GM12892 (cell line): ENCODE measurements at places on chromosomes 1 and 21.

DNA sequence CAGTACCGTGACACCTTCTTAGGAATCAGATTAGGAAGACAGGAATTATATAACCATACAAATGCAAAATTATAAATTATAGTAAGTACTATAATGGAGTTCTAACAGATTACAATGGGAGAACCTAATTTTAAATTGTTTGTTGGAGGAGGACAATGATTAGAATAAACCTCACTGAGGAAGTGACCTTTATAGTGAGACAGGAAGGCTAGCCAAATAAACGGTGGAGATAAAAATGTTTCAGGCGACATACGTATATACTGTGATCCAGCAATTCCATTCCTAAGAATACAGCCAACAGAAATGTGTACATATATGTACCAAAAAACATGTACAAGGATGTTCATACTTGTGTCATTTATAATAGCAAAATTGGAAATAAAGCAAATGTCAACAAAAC lies 15.2 kb downstream of the SYNJ1 start:
- DNase-seq = no peak

DNA sequence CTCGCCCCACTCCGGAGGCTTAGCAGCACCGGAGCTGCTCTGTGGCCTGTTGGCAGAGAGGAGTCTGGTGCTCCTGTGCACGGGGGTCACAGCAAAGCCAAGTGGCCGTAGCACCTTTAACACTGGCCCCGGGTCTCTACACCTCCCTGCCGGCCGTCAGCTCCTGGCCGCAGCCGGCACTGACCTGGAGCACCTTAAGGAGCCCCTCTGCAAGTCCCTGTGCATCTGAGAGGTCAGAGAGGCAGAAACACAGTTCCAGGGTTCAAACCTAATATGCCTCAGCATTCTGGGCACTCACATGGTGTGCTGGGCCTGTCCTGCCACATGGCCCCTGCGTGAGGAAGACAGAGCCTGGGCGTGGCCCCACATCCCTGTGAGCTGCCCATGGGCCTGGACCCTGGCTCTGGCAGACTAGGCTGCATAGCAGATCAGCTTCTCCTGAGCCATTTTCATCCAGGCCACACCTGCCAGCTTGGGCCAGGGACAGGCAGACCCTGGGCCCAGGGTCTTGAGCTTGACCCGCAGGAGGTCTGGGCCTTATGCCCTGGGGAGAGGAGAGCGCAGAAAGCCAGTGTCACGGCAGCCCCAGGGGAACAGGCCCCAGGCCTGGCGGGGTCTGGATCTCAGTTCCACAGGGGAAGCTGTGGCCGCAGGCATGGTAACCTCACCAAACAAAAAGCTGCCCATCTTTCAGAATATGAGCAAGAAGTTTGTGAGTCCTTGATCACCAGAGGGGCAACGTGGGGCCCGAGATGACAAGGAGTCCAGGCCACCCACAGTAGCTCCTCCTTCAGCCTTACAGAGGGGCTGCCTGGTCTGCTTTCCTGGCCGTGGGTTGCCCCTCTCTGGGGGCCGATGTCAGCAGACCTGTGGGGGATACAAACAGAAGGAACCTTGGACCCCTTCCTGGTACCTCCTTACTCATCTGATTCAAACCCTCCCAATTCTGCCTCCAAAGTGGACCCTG lies 146.0 kb upstream of the COL6A1 start:
- no peak for DNase-seq

GRCh38 chr21:44297525-44298290 lies 2.1 kb upstream of the PFKL start:
- DNase-seq = peak; percentile 86

GRCh38 chr1:84940481-84940880 lies 47.5 kb upstream of the LPAR3 start:
- DNase-seq = no peak

GRCh38 chr1:212700892-212701819 lies 1.5 kb upstream of the BATF3 start:
- no peak for DNase-seq

- DNase-seq = no peak
Observed at GRCh38 chr1:50292276-50292675, 131.0 kb downstream of the DMRTA2 start.

GRCh38 chr1:8212580-8213031 lies 105.3 kb upstream of the SLC45A1 start:
- DNase-seq = no peak

GRCh38 chr1:44777969-44778635 lies 2.8 kb downstream of the RPS8 start:
- DNase-seq = no peak

- no peak for DNase-seq
Observed at GRCh38 chr1:14600405-14601112, 2.1 kb downstream of the KAZN start.

DNA sequence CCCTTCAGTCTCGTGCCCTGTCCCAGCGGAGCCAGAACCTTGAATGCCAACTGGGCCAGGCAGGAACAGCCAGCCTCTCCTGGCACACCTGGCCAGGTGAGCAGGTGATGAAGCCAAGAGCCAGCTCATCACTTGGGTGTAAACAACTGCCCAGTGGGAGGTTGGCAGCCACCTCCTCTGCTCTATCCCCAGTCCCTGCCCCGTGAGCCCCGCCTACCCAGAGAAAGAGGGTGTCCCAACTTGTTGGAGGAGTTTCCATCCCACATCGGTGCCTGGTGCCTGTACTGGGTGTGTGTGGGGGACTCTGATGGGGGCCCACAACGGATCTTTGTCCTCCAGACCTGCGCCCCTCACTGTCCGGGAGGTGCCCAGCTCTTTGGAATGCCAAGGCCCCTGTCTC lies 17.8 kb upstream of the FAM131C start:
- no peak for DNase-seq

- no peak for DNase-seq
Observed at GRCh38 chr1:185483664-185484450, 166.8 kb upstream of the IVNS1ABP start.

DNA sequence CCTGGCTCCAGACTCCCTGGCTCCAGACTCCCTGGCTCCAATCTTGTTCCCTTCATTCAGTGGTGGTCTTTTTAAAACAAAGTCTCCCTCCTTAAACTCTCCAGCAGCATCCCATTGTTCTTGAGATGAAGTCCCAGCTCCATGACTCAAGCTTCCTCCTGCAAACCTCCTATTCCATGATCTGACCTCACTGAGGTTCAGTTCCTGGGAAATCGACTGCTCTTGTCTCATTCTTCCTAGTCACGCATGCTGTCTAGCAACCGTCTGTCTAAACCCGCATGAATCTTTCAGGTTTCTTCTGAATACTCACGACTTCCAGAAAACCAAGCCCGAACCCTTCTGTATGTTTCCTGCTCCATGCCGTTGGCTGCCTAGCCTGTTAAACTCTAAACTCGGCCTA lies 91.9 kb downstream of the RAVER2 start:
- no peak for DNase-seq

- no peak for DNase-seq
Observed at GRCh38 chr1:31588751-31589515, 12.6 kb downstream of the TINAGL1 start.

DNA sequence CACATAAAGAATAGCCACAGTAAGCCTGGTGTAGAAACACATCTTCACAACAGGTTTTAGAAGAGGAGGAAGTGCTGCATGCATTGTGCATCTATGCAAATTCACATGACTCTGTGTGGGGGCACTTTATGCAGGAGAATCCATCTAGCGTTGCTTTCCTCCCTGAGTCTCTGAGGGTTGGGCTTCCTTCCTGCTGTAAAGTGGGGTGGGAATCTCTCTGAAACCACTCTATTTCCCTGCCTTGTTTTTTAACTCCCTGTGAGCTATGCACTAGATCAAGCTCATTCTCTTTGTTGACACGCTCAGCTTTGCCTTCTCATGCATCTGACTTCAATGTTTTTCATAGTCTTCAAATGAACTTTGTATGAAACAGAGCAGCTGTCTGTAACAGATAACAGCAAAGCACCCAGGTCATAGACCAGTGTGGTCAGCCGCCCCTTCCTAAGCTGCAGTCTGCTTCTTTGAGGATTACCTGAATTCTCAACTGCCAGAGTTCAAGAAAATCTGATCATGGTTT lies 102.7 kb upstream of the DPH5 start:
- no peak for DNase-seq

DNA sequence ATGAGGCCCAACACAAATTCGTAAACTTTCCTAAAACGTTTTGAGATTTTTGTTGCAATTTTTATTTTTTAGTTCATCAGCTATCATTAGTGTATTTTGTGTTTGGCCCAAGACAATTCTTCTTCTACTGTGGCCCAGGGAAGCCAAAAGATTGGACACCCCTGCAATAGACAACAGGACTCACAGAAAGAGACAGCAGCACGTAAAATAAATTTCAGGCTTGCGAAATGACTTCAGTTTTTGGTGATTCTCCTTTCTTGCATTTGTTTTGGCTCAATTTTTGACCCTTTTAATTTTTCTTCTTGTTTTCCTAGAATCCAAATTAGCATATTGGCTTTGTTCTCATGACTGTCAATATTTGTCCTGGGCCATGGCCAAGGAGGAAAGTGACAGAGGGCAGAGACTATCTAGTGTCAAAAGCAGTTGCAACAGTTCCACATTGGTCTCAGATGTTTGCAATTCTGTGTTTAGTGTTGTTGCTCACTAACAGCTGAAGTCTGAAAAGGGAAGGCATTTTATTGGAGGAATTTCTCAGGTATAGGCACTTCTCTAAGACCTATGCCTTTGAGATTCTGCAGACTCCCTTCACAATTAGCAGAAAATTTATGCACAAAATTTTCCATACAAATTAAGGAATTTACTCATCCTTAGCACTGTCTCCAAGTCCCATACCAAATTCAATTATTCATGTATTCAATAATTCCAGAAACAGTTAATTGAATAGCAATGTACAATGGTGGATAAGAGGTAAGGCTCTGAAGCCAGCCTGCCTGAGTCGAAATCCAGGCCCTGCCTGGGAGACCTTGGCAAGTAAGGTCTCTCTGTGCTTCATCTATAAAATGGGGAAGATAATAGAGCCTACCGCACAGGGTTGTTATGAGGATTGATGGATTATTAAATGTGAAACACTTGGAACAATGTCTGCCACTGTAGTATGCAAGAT lies 160.9 kb upstream of the IVNS1ABP start:
- DNase-seq = no peak

DNA sequence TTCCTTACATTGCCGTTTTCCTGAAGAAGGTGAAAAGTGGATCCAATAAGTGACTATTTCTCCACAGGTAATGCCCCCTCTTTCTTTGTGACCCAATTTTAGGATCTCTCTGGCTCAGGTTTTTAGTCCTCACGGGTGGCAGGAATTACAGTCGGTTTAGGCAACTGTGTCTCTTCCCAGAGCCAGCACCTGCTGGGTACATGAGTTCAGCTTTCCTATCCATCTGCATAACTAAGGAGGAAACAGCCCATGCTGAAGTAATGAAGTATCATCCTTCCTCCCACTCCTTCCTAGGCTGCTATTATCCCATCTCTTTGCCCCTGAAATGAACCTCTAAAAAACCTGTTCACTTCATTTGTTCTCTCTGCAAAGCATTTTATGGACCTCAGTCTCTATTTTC lies 544.6 kb downstream of the NEGR1 start:
- no peak for DNase-seq

DNA sequence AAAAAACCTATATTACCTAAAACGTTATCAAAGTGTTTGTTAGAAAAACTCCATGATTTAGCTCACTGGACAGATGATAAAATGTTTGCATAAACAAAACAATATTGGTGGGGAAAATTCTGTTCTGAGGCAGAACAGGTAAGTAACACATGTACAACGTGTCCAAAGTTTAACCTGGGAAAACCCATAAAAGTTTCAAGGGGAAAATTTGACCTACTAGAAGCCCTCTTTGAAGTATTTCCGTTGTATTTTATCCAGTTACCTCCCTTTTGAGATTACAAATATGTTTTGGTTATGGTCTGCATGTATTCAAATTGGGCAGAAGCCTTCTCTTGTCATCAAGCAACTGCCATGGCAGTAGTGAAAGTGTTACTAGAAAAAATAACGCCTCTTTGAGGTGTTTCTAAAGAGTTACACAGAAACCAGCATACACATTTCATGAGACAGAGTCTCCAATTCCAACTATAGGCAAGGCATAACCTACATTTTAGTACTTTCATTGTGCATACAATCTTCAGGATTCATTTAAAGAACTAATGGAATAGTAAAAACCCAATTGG lies 58.0 kb upstream of the PDC start:
- no peak for DNase-seq

DNA sequence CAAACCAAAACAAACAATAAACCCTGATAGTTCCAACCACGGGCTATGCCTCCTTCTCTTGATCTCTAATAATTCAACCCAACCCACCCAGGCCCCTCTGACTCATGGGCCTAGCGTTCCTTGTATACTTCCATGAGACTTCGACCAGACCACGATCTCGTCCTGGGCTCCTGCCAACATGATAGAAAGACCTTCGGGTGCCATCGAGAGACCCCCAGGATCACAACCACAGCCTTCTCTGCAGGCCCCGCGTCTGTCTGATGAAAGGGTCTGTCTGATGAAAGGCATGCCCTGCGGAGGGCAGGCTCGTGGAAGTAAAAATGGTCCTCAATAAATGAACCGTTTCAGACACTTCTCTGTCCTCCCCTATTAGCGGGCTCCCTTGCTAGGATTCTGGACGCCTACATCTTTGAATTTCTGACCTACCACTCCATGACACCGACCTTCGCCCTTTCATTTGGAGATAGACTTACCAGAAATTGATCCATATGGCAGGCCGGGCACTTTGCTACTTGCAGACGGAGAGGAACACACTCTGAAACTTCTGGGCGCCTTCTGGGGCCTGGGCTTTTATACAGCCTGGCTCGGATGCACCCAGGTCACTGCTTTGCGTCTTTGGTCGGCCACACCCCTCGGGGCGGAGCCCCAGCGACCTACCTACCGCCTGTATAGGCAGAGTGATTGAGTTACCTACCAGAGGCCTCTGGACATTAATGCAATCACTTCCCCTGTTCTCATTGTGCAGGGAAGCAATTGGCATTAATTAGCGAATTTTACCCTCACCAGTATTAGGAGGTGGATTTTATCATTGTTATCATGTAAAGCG lies 5.3 kb upstream of the KLF18 start:
- DNase-seq = no peak

- DNase-seq = no peak
Observed at GRCh38 chr1:234270581-234271242, 102.5 kb upstream of the COA6 start.

GRCh38 chr1:212512816-212513559 lies 80.3 kb downstream of the NENF start:
- no peak for DNase-seq

DNA sequence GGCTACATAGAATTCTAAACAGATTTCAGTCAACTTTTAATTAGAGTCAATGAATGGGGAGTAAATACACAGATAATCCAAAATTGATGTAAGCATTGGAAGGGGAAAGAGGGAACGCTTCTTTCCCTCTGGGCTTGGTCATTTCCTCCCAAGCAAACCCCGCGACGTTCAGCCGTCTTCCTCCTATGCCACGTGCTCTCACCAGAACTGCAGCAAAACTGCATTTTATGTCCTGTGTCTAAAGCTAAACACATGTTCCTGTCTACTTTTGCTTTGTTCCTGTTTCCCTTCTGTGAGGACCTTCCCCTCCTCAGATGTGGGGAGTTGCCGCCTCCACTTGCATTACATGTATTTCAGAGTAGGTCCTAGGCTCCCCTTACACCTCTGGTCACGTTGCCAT lies 27.2 kb downstream of the UTP25 start:
- DNase-seq = no peak

DNA sequence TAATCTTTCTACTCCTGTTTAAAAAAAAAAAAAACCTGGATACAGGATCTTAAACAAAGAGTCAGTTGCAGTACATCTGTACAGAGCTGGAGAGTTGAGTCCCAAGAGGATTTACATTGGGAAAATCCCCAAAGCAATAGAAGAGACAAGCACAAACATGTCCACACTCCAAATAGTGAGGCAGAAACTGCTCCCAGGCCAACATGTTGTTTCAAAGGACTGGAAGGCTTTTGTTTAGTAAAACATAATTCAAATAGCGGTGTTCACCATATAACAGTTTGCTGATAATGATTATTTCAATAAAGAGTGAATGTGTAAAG lies 425.4 kb downstream of the ADGRL2 start:
- no peak for DNase-seq
